ENCODE measurements at places on chromosomes 13 and 19.

DNA sequence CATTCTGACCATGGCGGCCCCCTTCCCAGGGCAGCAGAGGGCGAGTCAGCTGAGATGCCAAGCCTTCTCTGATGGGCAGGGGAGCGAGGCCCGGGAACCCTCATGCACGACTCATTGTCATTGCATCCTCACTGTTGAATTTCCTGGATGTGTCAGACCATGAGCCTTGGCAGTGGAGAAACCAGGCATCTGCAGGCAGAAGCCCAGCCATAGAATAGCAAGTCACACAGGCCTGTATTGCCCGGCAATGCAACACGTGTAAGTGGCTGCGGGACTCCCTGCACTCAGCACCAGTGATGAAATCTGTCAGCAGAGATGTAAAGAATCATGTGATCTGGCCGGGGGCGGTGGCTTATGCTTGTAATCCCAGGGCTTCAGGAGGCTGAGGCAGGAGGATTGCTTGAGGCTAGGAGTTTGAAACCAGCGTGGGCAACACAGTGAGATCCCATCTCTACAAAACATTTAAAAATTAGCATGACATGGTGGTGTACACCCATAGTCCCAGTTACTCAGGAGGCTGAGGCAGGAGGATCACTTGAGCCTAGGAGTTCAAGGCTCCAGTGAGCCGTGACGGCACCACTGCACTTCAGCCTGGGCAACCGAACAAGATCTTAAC, 199.7 kb downstream of the KATNAL1 start:
- DNase-seq = no peak

DNA sequence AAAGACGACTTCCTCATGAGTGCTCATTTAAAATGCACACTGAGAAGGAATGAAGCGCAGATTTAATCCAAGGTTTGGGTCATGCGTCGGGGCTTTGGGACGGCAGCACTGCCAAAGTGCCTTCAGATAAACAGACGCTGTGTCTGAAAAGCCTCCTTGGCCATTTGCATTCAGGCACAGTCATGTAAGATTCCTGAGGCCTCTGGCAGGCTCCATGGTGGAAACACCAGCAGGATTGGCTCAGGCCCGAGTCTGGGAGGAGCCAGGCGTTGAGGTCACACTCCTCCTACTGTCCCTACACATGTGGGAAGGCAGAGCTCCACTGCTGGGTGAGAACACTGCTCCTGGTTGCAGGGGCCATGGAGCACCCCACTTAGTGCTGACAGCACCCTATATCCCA, 113.3 kb upstream of the KL start:
- DNase-seq = no peak

DNA sequence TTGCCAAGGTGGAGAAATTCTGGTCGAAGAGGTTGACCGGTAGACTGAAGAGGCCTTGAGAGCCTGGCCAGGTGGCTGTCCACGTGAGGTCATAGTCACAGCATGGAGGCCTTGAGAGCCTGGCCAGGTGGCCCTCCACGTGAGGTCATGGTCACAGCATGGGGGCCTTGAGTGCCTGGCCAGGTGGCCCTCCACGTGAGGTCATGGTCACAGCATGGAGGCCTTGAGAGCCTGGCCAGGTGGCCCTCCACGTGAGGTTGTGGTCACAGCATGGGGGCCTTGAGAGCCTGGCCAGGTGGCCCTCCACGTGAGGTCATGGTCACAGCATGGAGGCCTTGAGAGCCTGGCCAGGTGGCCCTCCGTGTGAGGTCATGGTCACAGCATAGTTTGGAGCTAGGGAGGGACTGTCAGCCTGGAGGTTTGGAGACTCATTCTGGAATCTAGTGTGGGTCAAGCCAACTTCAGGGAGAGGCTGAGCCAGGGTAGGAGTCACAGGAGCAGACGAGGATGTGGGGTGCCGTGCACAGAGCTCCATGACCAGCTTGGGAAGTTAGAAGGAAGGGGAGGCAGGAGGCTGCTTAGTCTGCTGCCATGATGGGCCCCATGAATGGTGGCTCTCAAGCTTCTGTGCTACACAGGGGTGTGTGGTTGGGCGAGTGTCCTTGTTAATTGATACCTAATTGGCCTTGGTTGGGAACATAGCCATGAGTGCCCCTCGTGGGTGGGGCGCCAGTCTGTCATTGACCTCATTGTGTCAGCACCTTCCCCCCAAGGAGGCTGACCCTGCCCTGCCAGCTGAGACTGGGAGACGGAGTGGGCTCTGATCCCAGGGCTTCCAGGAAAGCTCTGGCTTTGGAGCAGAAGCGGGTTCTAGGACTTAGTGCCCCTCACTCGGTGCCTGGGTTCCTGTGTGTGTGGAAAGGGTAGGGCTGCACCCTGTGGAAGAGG, 4.0 kb downstream of the LENG9 start:
- DNase-seq = no peak

DNA sequence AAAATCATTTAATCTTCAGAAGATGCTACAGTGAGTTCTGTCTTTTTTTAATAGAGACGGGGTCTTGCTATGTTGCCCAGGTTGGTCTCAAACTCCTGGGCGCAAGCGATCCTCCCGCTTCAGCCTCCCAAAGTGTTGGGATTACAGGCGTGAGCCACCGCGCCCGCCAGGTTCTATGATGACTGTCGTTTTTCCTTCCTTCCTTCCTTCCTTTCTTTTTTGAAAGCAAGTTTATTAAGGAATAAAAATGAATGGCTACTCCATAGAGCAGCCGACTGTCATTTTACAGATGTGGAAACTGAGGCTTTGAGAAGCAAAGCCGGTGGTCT, 511 bp upstream of the GAMT start:
- no peak for DNase-seq

DNA sequence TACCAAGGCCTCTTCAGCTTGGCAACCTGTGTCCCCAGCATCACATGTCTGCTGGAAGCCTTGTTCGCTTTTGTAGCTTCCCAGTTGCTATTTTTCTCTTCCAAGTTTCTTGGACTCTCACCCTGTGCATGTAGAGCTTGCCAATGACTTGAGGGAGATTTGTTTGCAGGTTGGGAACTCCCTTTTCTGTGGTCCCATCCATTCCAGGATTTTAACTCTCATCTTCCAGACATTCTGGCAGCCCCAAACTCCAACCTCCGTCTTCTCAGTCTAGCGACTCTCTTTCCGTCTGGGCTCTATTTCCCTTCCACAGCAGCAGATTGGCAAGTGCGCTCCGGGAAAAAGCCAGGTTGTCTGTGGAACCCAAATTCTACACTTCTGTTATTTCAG, 9.0 kb downstream of the PLAUR start:
- no peak for DNase-seq

GRCh38 chr19:48190288-48190884, 19.9 kb downstream of the ZSWIM9 start:
- DNase-seq = peak; percentile 20

DNA sequence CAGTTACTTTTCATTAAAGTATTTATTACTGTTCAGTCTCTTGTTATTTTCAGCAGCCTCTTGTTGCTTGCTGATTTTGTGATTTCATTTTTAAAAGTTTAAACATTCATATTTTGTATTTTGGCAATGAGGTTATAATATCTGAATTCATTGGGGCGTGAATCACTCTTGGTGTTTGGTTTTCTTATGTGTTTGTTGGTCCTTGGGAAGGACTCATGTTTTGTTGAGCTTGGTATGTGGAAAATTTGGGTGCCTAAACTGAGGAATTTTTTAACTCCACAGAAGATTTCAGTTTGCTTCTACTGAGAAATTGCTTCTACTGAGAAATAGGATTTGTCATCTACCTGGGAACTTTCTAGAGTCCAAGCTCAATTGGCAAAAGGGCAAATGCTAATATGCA, 38.2 kb downstream of the PDS5B start:
- no peak for DNase-seq

DNA sequence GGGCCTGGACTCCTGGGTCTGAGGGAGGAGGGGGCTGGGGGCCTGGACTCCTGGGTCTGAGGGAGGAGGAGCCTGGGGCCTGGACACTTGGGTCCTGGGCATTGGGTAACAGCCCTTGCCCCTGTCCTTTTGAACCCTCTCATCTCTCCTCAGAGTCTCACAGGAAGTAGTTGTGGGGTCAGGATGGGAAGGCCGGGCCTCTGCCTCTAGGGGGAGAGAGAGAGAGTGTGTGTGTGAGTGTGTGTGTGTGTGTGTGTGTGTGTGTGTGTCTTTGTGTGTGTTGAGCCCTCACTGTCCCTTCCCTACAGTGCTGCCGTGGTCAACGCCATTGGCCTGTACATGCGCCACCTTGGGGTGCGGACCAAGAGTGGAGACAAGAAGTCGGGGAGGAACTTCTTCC, 10.9 kb downstream of the ARHGEF1 start:
- DNase-seq = no peak

DNA sequence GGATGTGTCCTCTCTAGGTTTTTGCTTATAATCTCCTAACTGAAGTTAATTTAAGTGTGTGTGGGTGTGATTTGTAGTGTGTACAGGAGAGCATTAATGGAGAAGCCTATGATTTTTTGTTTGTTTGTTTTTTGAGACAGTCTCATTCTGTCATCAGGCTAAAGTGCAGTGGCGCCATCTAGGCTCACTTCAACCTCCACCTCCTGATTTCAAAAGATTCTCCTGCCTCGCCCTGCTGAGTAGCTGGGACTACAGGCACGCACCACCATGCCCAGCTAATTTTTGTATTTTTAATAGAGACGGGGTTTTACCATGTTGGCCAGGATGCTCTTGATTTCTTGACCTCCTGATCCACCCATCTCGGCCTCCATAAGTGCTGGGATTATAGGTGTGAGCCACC, 20.6 kb downstream of the ZNF701 start:
- no peak for DNase-seq

- no peak for DNase-seq
These were observed 13.0 kb upstream of the STRN4 start for GRCh38 chr19:46759206-46759605.
